ENCODE measurements at places on chromosomes 1 and 21. TPM values are rescaled to one million over a fixed set of nuclear protein-coding genes. Genes with fewer than 3 reads are reported as not detected.
A peak's percentile ranks its signal among the peaks of the same experiment; 100 is the strongest.

Gene CYP4A11
- total RNA-seq: not detected

Gene UBL4B
- total RNA-seq: not detected

Gene LRRIQ3
- 1.5 TPM for total RNA-seq

Gene ASTN1
- 0.43 TPM for total RNA-seq

Gene TNNT2
- not detected for total RNA-seq

DNA sequence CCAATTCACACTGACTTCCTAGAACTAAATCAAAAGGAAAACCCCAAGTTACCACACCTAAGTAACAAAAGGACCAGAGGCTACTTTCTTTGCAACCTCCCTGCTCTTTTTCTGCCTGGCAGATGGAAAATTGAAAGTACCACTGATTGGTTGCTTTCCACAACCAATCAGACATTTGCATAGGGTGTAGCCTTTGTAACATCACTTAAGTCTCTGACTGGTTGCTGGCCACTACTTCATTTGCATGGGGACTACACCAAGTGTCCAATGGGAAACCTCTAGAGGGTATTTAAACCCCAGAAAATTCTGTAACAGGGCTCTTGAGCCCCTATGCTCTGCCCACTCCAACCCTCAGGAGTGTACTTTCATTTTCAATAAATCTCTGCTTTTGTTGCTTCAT lies 365.0 kb downstream of the LTN1 start:
- DNase-seq: peak; percentile 38

- no peak for DNase-seq
Observed at GRCh38 chr1:204390751-204391466, 20.7 kb downstream of the PPP1R15B start.

DNA sequence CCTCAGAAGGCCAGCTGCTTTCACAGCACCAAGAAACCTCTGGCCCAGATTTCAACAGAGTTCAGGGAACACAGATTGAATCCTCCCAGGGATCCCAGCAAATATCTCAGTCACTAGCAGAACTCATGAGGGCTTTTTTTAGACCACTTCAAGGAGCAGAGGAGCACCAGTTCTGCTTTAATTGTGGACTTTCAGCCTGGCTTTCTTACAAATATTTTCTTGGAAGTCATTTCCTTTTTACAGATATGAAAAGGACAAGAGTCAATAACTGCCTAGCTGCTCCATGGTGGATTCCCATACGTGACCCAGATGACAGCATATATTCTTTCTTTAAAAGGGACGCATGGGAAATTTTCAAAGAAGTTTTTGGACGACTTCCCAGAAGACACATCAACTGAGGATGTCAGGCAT lies 6.4 kb upstream of the LRRC8B start:
- no peak for DNase-seq

DNA sequence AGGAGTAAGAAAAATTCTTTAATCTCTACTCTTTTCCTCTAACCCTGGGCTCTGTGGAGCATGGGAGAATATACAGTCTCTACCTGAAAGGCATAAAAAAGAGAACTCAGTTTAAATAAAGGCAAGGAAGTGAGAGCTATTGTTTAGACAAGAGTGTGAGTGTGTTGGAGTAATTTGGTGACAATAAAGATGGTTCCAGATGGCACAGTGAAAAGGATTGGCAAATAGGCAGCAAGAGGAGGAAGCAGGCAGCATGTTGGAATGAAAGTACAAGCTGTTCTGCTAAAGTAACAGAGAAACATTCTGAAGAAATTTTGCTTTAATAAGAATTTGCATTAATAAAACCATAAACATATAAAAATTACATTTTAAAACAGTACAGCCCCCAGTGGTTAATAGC lies 163.4 kb downstream of the DNM3 start:
- DNase-seq: no peak

DNA sequence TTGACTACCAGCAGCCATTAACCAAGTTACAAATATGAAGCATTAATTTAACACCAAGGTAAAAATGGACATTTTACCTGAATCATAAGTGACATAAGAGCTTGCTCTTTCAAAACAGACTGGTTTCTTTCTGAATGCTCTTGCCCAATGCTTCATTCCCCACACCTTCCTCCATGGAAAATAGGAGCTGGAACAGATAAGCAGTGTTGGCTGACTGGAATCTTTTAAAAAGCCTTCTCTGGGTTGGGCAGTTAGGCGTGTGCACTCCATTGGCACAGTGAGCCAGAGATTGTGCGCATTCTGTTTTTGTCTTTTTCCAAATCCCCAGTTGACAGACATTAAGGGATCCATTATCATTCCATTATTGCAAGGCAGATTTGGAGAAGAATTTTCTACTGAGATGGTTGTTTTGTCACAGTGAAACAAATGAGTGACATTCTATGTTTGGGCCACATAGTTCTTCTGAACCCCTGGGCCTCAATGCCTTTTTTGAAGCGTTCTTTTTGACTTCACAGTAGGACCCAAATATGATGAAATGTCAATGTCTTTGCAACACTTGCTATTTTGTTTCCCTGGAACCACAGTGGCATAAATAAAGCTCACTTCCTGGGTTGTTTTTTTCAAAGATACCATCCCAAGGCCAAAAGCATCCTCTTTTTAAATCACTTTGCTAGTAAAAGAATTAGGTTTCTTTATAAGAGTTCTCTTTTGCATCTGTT lies 32.3 kb downstream of the LRRC8B start:
- no peak for DNase-seq

DNA sequence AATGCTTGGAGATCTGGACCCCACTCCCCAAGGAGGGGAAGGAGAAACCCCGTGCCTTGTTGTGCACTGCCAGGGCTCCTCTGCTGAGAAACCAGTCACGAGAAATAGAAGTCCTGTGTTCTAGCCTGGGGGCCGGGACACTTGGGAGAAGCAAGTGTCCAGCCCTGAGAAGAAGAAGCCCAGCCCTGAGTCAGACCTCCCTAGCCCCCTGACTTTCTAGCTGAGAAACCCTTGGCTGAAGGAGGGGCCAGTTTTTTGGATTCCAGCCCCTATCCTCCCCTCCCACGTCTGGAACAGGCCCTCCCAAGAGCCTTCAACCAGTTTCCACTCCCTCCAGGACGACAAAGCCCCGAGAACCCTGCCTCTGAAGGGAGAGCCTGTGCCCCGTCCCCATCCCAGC lies 100.5 kb downstream of the NAV1 start:
- no peak for DNase-seq

DNA sequence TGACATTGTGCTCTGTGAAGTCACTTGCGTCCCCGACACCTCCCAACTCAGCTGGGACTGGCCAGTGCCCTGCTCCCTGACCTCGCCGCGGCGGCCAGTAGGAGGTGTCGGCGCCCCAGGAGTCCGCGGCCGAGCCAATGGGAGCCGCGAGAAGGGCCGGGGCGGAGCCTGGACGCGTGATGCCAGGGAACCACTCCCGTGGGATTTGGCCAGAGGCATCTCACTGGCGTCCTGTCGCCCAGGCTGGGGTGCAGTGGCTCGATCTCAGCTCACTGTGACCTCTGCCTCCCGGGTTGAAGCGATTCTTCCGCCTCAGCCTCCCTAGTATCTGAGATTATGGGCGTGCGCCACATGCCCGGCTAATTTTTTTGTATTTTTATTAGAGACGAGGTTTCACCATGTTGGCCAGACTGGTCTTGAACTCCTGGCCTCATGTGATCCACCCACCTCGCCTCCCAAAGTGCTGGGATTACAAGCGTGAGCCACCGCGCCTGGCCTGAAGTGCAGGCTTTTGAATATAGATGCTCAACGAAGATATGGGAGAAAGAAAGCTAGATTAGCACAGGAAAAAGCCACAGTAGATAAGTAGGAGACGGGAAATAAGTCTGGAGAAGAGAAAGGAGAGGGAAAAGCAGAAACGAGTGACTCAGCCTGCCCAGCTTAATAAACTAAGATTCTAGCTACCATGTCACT lies 38.0 kb downstream of the ZBTB8OS start:
- peak; percentile 78 for DNase-seq

- no peak for DNase-seq
Observed at GRCh38 chr1:180860535-180860934, 52.2 kb upstream of the KIAA1614 start.

- no peak for DNase-seq
Observed at GRCh38 chr21:40099809-40100208, 232.6 kb downstream of the PCP4 start.

DNA sequence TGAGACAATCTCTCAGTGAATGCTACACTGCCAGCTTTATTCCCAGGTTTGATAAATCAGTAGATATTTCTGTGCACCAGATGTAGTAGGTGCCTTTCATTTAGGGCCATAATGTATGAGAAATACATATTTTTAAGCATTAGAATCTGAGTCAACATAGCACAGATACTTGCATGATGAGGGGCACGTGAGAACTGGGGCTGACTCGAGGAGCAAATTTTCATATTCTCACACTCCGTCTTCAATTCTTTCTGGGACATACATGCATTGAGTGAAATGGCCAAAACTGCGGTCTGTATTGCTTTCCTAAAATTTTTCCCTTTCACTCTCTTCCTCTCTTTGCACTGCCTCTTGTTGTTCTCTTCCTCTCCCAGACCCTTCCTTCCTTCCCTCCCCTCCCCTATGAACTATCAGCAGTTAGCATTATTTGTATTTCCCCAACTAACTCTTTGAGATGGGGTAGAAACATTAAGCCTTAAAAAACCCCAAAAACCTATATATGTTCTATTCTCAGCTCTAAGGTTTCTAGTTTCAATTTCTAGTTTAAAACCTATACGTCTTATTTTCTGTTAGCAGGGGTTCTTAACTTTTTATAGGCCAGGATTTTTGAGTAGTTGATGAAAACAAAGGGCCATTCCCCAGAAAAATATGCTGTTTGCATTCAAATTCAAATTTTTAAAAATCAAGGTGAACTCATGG lies 289.1 kb downstream of the PTBP2 start:
- no peak for DNase-seq
